Aorta (tissue), 5 donors: ENCODE measurements at places on chromosomes 12 and 14. TPM values are rescaled to one million over a fixed set of nuclear protein-coding genes. Genes with fewer than 3 reads are reported as not detected.

Gene CARMIL3
- total RNA-seq = 0.42 TPM

Gene CD63
- total RNA-seq = 1,135 TPM

Gene SMIM10L1
- total RNA-seq = 9.9 TPM

Gene TPPP2
- not detected for total RNA-seq

Gene RFLNA
- 1.9 TPM for total RNA-seq

Gene PTCSC3
- not detected for total RNA-seq

Gene NTF3
- 21.8 TPM for total RNA-seq

Gene KRT8
- 102 TPM for total RNA-seq

Gene VIPAS39
- 13.4 TPM for total RNA-seq

Gene CELA1
- total RNA-seq = not detected
